Stimulated activated CD8-positive, alpha-beta memory T cell treated with anti-CD3 and anti-CD28 coated beads, Interleukin-15, amount 100 ng/mL, for 48 hours (primary cell): ENCODE measurements at places on chromosomes 2 and 18.

- no peak for DNase-seq
These were observed 138.7 kb upstream of the CCDC150 start for GRCh38 chr2:196500686-196501431.

DNA sequence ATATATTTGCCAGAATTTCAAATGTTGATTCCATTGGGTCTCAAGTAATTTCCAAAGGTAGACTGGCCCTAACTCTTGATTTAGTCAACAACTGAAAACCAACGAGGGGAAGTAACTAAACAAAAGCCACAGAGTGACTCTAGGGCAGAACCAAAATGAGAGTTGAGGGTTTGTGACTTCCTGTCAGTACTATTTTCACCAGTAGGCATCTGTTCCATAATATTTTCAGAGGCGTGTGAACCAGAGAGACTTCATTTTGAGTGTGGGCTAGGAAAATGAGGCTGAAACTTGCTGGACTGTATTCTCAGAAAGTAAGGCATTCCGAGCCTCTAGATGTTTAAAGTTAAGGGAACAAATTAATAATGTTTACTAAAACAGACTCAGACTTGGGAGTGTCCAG is 70.6 kb downstream of the GDF7 start:
- no peak for DNase-seq

DNA sequence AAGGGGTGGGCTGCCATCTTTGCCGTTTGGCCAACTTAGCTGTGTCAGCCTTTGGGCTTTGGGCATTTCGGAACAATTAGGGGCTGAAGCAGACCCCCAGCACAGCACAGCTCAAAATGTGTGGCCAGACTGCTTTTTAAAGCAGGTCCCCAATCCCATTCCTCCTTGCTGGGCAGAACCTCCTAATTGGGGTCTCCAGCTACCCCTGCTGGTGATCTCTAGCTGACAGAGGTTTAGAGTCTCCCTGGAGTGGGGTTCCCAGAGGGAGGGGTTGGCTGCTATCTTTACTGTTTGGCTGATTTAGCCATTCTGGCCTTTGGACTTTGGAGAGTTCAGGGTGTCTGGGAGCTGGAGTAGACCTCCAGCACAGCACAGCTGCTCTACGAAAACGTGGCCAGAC is 71.5 kb upstream of the LHCGR start:
- DNase-seq: no peak

- no peak for DNase-seq
These were observed 138.5 kb downstream of the COL4A4 start for GRCh38 chr2:227025510-227025909.

DNA sequence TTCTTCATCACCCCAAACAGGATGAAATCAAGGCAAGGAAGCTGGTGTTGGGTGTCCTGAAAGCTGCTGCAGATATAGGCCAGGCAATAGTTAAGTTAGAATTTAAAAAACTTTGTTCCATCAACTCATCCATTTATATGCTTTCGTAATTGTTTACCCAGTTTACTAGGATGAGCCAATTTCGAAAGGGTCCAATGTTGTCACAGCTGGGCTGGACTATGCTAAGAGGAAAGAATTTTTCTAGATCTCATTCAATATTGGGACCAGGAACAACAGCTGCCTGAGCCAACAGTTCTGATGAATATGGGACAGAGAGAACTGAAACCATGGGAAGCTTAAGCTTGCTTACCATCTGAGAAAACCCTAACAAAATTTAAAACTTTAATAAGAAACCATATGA is 21.6 kb upstream of the SP3 start:
- no peak for DNase-seq

DNA sequence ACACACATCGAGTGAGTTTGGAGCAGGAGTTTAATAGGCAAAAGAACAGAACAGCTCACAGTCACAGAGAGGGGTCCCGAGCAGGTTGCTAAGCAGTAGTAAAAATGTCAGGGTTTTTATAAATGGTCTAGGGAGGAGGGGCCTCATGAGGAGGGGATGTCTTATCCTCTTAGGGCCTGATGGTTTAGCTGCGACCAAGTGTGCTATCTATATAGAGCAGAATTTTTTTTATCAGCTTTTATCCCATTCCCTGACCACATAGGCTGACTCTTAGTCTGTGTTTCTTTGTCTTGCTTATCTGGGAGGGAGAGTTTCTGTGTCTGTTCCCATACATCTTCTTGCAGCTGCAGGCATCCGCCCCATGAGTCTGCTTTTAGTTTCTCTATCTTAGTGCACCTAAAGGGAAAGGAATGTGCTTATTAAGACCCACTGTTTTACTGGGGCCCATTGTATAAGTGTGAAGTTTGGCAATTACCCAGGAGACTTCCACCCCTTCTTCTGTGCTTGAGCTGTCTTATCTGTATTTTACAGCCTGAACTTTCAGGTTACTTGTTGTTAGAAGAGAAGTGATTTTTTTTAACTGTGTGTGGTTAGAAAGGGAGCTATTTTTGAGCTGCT is 30.4 kb upstream of the GMCL1 start:
- DNase-seq: no peak

DNA sequence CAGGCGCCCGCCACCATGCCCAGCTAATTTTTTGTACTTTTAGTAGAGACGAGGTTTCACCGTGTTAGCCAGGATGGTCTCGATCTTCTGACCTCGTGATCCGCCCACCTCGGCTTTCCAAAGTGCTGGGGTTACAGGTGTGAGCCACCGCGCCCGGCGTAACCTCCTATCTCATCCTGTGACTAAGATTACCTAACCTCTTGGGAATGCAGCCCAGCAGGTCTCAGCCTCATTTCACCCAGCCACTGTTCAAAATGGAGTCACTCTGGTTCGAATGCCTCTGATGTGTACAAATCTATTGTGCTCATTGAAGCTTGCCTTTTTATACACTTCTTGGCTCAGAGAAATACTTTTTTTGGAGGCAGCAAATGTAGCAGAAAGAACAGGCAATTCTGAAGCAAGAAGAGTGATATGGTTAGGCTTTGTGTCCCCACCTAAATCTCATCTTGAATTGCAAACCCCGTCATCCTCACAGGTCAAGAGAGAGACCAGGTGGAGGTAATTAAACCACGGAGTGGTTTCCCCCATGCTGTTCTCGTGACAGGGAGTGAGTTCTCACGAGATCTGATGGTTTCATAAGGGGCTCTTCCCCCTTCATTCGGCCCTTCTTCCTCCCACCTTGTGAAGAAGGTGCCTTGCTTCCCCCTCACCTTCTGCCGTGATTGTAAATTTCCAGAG is 60.6 kb downstream of the SLC4A3 start:
- DNase-seq: no peak

- no peak for DNase-seq
These were observed 3.6 kb downstream of the SOX11 start for GRCh38 chr2:5695654-5696403.

DNA sequence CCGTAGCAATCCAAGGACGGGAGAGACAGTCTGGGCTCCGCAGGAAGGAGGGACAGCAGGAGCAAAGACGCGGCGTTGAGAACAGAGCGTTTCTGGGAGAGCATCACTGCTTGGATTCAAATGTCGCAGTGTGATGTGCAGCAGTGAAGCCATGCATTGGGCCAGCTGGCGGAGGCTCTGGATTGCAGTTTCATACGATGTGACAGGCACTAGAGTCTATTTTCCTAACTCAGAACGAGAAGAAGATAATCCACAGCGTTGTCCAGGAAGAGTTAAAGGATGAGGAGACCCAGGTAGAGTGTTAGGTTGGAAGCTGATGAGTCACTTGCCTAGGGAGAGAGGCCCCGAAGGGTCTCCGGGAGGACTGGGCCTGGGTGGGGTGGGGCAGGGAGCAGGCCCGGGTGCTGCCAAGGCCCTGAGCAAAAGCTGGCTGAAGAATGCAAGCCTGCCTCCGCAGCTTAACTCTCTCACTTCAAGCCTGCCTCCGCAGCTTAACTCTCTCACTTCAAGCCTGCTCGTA is 17.7 kb upstream of the SEMA4C start:
- DNase-seq: no peak

DNA sequence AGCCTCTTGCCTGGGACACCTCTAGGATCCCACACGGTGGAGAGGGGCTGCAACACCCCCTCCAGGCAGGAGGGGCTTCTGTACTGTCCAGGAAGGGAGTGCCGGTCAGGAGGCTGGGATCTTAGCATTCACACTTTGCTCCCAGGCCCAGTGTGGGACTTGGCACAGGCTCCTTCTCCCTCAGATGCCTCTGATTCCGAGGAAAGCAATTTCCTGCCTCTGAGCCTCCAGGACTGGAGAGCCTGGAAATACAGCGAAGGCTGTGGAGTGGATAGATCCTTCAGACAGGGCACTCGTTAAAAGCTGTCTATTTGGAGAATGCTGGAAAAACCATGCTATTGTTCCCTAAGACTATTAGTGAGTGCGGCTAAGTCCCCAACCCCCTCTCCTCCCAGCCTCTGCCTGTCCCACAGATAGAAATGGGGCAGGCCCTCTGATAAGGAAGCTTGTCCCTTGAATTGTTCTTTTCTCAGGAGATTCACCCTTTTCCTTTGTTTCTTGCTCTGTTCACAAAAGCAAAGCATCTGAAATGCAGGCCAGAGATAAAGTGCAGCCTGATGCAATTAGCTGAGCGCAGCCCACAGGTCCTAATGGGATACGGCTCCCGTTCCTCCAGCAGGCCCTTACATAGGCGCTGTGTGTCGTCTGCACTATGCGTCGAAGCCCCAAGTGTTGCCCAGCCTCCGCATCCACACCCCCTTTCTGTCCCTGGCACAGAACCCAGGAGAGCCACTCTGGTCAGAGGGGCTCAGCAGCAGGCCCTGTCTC is 252.2 kb downstream of the KLHL29 start:
- no peak for DNase-seq

GRCh38 chr2:220949466-220949865 is 622.6 kb downstream of the EPHA4 start:
- DNase-seq: no peak

GRCh38 chr2:178863856-178864620 is 56.8 kb upstream of the TTN start:
- DNase-seq: no peak

DNA sequence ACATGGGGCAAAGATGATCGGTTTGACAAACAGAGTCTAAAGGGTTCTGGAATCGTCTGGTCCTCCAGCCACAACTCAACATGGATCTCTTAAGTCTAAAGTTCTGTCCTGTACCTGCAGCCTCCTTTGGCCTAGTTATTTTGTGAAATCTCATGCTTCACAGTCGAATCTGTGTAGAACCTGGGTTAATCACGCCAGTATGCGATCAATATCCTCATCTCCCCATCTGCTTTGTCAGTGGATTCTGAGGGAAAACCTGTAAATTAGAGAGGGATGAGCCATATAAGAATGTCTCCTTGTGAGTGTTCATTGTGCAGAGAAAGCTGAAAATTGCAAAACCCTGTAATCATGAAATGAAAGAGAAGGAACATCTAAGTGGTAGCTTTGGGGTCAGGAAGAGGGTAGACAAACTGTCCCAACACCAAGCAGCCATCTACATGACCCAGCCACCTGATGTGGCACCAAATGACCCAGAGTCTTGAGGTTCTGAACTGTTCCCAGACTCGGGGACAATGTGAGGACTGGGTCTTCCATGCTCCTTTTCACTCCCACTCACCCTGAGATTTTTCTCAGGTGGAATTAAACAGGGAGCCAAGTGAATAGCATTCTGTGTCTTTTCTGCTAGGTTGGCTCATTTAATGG is 175.6 kb downstream of the ALPK2 start:
- no peak for DNase-seq

DNA sequence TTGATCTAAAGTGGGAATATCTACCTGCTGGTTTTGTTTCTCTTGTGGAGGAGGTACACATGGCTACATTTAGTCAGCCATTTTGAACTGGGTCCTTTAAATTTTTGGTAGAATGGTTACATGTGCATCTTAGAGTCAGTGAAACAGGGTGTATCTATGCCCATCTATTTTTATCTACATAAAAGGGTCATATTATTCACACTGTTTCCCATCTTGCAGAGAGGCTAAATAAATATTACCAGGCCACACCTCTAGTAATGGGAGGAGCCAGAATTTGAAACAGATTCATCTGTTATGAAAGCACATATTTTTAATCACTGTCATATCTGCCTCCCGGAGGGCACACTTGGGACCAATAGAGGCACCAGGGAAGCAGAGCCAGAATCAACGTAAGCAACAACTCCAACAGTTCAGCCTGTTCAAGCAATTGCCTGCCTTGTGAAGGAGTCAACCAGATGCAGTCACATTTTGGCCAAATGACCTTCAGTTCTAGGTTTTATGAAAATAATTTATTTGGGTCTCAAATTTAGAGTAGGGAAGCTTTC is 376.8 kb downstream of the TSN start:
- no peak for DNase-seq

GRCh38 chr18:64132871-64133270 is 16.0 kb downstream of the LINC00305 start:
- no peak for DNase-seq

DNA sequence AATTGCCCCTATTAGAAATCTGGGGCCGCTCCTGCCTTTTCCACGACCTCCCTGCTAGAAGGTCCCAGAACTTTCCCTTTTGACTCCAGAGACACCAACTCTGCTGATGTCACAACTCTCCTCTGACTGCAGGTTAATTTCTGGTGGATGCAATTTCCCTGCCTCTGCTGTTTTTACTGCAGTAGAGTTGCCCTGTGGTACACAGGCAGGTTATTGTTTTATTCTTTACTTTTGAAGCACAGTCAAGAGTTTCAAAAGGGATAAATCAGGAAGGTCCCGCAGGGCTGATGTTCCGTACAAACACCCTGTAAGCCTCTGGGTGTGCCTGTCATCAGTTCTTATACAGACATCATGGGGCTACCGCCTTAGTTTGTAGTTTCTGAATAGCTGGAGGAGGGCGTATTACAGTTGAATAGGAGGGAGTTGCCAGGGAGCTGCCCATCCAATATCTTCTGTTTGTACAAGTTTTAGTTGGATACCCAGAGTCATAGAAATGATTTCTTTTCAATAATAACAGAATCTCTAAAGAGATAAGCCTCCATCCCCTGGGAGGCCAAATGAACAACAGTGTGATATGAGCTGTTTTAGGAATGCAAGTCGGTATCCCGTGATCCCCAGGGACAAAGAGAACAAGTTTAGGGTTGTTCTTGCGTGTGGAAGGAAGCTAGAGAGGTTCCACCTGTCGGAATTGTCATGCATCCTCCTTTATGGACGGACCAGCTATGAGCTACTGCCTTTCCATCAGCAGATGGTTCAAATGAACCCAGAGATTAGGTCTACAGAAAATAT is 108.4 kb upstream of the COPS8 start:
- no peak for DNase-seq

DNA sequence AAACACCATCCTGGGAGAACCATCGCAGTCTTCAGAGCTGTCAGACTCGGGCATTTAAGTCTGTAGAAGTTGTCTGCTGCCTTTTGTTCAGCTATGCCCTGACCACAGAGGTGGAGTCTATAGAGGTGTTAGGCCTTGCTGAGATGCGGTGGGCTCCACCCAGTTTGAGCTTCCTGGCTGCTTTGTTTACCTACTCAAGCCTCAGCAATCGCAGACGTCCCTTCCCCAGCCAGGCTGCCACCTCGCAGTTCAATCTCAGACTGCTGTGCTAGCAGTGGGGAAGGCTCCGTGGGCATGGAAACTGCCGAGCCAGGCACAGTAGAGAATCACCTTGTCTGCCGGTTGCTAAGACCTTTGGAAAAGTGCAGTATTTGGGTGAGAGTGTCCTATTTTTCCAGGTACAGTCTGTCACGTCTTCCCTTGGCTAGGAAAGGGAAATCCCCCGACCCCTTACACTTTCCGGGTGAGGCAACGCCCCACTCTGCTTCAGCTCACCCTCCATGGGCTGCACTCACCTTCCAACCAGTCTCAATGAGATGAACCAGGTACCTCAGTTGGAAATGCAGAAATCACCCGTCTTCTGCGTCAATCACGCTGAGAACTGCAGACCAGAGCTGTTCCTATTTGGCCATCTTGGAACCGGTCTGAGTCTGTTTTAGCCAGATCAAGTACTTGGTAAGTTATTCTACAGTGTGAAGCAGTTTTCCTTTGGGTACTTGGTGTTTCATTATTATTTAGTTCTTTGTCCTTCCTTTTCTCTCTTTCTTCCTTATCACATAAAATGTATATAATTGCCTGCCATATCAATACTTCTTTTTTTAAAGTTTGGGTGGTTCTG is 71.5 kb downstream of the CDC42EP3 start:
- no peak for DNase-seq
